ENCODE measurements at places on chromosomes 7 and 10.

GRCh38 chr7:37718585-37718984 is 35.0 kb downstream of the GPR141 start:
- DNase-seq, result no peak

- no peak for DNase-seq
Measured at GRCh38 chr7:3264693-3265339, 36.2 kb upstream of the SDK1 start.

DNA sequence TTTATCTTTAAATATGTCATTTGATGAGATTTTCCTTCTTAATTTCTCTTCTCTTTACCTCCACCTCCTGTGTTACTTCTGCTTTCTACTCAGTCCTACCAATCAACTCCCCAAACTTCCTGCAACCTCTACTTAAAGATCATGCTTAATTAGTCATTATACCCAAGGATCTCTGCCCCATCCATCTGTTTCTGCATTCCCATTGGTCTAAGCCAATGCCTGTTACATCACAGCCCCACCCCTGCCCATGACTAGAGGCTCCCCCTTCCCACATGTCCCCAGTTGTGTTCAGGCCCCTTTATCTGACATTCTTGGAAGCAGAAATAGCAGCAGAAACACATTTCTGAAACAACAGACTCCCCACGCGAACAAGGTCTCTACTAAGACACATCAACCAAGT is 319.1 kb upstream of the NFE2L3 start:
- no peak for DNase-seq

GRCh38 chr10:125026036-125026931 is 84.4 kb downstream of the ZRANB1 start:
- no peak for DNase-seq

DNA sequence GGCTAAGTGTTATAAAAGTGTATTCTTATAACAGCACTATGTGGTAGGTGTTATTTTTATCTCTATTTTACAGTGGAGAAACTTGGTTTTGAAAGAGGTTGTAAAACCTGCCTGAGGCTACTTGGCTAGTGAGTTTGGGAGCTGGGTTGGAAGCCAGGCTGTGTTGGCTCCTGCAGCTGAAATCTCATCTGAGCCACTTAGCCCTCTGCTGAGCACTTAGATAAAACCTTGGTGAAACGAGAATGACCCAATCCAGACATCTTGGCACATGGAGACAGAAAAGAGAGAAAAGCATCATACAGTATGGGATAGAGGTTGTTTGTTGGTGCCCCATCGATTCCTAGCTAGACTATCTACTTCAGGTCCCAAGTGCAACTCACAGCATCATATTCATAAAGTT is 37.4 kb downstream of the BLNK start:
- DNase-seq, result no peak

GRCh38 chr7:20494566-20494965 is 120.9 kb upstream of the ABCB5 start:
- DNase-seq, result no peak

GRCh38 chr7:80132594-80132993 is 2.0 kb upstream of the GNAI1 start:
- DNase-seq, result no peak

GRCh38 chr10:16297642-16298041 is 139.2 kb upstream of the PTER start:
- DNase-seq, result no peak

DNA sequence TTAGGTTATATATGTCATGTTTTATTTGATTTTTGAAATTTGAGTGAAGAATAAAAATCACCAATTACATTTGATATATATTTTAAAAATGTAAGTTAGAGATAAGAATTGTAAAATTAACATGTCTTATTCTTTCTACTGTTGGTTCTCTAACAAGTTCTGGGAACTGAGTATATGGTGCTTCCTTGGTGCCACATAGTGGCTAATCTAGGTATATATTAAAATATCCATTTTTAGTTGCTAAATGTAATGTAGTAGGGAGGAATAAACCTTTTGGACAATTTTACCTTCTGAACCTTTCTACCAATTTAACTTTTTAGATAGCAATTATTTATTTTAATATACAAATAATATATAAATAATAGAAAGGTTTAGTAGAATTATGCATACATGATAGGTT is 17.5 kb downstream of the CFAP69 start:
- DNase-seq, result no peak

- no peak for DNase-seq
Measured at GRCh38 chr10:13528875-13529713, at the start of gene BEND7. TSS of gene BEND7 (minus strand) at chr10:13529014. CDS start at chr10:13528533, 481 bp downstream.

- DNase-seq, result no peak
Measured at GRCh38 chr10:77710081-77710551, 72.5 kb upstream of the KCNMA1 start.

- DNase-seq, result no peak
Measured at GRCh38 chr7:81672872-81673271, 97.0 kb downstream of the HGF start.

GRCh38 chr7:1970895-1971294 is 261.9 kb downstream of the MAD1L1 start:
- DNase-seq, result no peak

Data from stimulated activated CD4-positive, alpha-beta T cell treated with anti-CD3 and anti-CD28 coated beads, TNF-alpha, amount 100 ng/mL, for 48 hours (primary cell).